ENCODE measurements at places on chromosomes 4 and X.

- DNase-seq: no peak
Observed at GRCh38 chrX:78886550-78886949, 58.6 kb upstream of the P2RY10 start.

GRCh38 chr4:189021831-189022230 is 882.6 kb downstream of the TRIML1 start:
- no peak for DNase-seq

DNA sequence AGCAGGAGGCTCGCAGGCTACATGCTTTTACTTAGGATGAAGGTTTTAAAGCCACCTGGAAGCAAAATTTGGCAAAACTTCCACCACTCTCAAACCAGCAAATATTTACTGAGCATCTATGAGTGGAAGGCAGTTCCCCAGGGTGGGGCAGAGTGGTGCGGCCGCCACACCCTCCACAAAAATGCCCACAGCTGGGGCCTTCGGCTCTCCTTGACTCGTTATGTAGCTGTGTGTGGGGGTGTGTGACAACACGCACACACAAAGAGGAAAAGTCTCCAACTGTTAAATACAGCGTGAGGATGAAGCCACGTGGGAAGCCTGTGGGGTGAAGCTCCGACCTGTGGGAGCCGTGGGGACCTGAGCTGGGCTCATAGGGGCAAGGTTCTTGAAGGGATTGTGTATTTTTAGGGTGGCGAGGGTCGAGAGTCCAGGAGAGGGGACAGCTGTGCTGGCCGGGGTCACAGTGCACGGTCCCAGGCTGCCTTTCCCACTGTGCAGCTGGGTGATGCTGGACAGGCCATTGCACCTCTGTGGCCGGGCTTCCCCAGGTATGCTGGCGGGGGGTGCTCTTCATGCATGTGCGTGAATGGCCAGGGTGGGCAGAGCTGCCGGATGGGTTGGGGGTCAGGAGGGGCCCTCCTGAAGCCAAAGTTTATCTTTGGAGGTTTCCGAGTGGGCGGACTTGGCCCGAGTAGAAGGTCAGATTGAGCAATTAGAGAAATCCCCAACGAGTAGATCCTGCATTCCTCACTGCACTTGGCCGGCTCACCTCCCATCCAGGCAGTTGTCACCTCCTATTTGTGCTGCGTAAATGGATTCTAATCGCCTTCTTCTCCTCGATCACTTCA is 25.4 kb downstream of the SORCS2 start:
- no peak for DNase-seq

- DNase-seq: no peak
Observed at GRCh38 chrX:9846631-9847030, 60.4 kb downstream of the SHROOM2 start.

GRCh38 chr4:1357356-1358248 is 10.6 kb downstream of the UVSSA start:
- no peak for DNase-seq

- DNase-seq: no peak
Observed at GRCh38 chr4:48350871-48351270, 9.5 kb downstream of the SLAIN2 start.

DNA sequence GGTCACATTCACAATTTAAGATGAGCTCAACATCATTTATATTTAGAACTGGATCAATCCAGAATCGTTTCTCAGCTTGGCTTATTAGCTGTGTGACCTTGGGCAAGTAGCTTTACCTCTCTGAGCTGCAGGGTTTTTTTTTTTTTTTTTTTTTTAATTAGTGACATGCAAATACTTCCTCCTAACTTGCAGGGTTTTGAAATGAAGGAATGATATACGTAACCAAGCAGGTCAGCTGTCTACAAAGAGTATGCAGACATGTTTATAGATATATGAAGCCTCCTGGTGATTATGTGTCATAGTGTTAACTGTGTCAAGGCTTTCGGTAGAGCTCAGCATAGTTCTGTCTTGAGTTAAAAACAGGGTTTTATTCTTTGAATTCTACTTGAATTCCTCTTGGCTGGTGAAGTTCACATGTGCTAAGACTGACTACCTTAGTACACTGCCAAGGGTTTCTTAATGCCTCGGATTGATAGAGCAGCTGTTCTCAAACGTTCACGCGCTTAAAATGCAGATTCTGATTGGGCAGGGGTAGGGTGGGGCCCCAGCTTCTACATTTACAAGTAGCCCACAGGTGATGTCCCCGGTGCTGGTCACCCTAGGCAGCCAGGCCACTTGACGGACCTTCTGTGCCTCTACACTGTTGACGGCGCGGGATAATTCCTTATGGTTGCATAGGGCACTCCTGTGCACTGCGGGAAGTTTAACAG is 654 bp upstream of the STS start:
- peak; percentile 0 for DNase-seq

DNA sequence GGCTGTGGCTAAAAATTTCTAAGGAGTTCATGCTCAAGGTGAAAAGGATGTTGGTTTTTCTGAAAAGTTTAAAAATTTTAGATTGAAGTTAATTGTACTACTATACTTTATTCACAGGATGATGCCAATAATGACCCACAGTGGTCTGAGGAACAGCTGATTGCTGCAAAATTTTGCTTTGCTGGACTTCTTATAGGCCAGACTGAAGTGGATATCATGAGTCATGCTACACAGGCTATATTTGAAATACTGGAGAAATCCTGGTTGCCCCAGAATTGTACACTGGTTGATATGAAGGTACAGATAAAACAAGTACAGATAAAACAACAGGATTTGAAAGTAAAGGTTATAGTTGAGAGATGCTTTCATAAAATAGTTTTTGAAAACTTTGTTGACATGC is 12.2 kb downstream of the PAICS start:
- no peak for DNase-seq

DNA sequence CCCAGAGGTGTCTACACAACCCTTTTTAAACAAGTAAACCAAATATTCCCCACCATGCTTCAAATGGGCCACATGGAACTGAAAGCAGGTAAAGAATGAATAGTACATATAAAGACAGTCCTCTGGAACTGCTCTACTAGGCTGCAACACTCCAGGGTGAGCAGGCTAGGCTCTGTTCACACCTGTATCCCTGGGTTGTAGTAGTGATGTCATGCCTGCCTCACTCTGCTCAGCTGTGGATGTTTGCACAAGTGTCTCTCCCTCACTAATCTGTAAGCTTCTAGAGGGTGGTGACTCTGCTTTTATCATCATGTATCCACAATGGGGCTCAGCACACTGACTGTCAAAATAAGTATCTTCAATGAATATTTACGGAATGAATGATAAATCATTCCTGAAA is 20.4 kb downstream of the LEF1 start:
- DNase-seq: no peak

- no peak for DNase-seq
Observed at GRCh38 chr4:188171551-188171950, 32.3 kb downstream of the TRIML1 start.

- DNase-seq: no peak
Observed at GRCh38 chr4:82885410-82885809, 5.5 kb downstream of the SEC31A start.

DNA sequence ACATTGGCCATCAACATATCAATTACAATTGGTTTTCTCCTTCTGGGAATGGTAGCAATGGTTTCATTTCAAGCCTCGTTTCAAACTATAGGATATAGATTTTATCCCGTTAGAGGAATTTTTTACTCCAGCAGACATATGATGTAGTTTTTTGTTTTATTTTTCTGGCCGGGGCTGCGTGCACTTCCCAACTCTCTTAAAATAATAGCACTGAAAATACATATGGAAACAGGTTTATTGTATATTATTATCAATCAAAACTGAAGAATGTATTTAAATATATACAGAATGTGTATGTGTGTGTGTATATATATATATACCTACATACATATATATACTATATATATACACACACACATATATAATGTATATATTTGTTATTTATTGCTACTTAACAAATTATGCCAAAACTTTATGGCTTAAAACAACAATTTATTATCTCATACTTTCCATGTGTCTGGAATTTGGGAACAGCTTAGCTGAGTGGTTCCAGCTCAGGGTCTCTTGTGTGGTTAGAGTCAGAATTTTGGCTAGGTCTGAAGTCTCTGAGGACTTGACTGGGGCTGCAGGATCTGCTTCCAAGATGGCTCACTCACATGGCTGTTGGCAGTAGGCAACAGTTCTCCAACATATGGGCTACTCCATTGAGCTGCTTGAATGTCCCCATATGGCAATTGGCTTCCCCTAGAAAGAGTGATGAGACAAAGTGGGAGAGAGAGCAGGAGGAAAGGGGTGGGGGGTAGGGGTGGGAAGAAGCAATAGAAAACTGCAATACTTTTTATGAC is 314.1 kb downstream of the PPP1R2C start:
- DNase-seq: no peak

- no peak for DNase-seq
Observed at GRCh38 chr4:125808570-125808969, 493.8 kb downstream of the FAT4 start.

GRCh38 chr4:181549576-181550188 is 693.5 kb upstream of the TENM3 start:
- DNase-seq: no peak

DNA sequence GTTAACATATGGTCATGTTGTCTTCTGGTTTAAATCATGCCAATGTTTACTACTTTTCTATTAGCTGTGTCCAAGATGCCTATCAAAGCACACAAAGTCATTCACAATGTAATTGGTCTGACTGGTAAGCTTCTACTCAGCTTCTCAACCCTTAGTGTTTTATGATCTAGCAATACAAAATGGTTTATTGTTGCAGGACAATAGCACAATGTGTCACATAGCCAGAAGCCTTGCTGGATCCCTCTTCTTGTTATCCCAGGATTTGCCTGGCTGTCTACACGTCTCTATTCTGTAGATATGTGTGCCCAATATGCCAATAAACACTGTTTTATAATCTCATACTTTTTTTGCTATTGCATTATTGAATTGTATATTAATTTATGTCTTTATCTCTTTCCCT is 1111.0 kb upstream of the AGA start:
- DNase-seq: no peak

DNA sequence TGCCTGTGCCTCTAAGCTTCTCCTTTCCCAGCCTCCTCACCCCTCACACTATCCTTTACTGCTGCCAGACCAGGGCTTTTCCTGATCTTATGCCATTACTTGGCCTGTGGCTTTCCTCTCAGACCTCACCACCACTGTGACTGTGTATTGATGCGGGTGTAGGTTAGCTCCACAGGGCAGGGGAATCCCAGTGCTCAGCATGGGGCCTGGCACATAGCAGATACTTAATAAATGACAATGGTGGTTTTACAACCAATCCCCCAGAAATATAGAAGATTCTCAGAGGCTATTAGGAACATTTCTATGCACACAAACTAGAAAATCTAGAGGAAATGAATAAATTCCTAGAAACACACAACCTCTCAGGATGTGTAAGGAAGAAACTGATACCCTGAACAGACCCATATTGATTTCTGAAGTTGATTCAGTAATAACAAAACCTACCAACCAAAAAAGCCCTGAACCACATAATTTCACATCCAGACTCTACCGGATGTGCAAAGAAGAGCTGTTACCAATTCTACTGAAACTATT is 129.6 kb upstream of the QRFPR start:
- DNase-seq: peak; percentile 6

DNA sequence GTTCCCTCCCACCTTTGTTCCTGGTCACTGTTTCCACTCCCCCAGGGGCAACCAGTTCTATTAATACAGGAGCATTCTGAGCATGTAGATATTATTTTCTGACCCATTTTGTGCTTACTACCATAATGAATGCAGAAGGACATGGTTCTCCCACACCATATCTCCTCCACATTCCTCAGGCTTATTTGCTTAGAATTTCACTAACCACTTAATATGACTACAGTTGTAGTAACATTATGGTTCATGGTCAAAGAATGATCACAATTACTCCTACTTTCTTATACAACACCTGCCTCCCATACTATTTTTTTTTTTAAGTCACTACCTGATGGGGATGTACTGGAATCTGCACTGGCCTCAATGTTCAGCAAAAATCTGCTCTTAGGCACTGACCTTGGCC is 7.5 kb upstream of the FAM184B start:
- DNase-seq: no peak

GRCh38 chr4:176188654-176189053 is 6.7 kb downstream of the SPATA4 start:
- no peak for DNase-seq

DNA sequence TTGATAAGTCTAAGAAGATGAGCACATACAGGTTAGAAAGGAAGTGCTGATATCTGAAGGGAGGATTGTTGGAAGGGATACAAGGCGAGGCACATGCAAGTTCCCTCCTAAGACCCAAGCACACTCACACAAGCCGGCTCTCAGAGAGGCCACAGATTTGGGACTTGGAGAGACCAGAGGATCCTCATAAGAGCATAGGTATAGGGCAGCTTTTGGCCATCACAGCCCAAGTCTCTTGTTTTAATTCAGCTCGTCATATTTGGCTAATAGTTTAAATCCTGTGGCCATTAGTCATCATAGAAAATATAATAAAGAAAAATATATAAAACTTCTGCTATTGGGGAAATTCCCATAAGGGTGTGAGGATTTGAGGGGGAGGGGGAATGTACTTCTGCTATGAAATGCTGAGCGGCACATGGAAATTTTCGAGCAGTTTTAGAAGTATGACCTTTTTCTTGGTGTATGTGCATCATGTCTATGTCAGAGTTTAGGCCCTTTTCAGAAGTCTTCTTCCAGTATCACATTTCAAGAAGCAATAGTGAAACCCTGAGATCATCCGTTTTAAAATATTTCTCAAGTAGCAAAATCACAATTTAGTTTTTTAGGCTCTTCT is 97.7 kb downstream of the NFKB1 start:
- DNase-seq: no peak

DNA sequence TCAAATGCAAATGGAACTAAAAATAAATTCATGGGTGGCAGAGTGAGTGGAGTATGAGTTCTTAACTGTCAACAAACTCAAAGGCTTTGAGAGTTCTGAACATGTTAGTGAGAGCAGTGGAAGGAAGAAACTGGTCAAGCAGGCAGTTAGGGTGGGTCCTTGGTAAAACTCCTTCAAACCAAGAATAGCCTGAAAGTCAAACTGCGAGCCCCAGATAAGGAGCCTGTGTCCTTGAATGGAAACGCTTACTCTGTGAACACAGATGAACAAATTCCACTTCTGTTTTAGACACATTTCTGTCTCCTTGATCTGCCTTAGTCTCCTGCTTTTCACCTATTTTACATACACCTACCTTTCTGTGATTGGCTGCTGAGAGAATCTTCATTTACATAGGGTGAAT is 129.4 kb upstream of the PCDH18 start:
- DNase-seq: no peak

DNA sequence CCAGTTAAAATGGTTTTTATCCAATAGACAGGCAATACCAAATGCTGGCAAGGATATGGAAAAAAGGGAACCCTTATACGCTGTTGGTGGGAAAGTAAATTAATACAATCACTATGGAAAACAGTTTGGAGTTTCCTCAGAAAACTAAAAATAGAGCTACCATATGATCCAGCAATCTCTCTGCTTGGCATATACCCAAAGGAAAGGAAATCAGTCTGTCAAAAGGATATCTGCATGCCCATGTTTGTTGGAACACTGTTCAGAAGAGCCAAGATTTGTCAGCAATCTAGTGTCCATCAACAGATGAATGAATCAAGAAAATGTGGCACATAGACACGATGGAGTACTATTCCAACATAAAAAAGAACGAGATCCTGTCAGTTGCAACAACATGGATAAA is 91.0 kb upstream of the SH3RF1 start:
- DNase-seq: no peak
